ENCODE measurements at places on chromosomes 5 and 9. TPM values are rescaled to one million over a fixed set of nuclear protein-coding genes. Genes with fewer than 3 reads are reported as not detected.

The FGF18 gene
- 2.2 TPM for total RNA-seq

The PCDHB3 gene
- total RNA-seq: 0.83 TPM

The INSL4 gene
- total RNA-seq: not detected

DNA sequence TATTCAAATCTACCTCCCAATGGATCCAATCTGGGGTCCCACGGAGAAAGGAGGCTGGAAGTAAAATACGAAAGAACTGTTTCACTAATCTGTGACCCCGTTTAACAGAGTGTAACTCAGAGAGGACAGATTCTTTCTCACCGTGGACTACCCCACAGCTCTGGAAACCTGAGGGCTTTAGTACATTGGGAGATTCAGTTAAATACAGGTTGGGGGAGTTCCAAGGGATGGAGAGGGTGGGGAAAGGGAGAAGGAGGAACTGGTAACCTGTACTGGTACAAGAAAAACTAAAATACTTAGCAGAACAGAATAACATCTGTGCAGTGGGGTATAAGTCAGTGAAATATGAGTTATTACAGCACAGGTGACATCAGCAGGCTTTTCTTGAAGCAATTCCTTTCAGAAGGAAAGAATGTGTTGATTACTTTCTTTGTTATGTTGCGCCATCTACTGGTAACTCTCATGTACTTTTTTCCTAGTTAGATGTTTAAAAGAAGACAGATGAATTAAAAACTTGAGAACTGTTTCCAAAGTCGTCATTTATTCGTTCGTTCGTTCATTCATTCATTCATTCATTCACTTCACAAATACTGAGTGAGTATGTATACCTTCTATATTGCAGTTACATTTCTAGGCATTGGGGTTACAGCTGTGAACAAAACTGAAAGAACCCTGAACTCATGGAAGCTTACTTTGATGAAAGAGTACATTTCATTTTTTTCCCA, 30.0 kb upstream of the STOM start:
- H3K4me1 ChIP-seq: no peaks in the 10 kb centered on the region
- H3K27ac ChIP-seq: no peak overlapping the region
- DNase-seq: no peak
- H3K4me3 ChIP-seq: no peak overlapping the region
- no peaks in the 10 kb centered on the region for H3K36me3 ChIP-seq

- H3K36me3 ChIP-seq: no peaks in the 10 kb centered on the region
- peak overlapping the region; percentile 33 for H3K27ac ChIP-seq
- H3K4me1 ChIP-seq: no peaks in the 10 kb centered on the region
- DNase-seq: no peak
- H3K4me3 ChIP-seq: no peak overlapping the region
Measured at GRCh38 chr5:124825250-124825982, 79.0 kb upstream of the ZNF608 start.

DNA sequence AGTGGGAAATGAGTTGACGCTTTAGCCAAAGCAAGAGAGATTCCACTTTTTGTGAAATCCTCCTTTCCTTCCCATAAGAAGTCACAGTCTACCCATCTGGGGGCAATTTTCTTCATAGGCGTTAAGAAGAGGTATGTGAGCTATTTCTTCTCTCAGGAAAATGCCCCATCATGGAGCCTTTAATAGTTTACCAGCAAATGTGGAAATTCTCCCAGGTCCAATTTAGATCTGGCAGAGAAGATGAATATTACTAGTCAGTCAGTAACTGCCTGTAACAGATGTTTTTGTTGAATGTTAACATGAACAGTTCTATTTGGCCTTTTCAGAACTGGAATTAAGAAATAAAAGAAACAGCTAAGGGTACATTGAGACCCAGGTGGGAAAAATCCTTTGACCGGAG, 156.4 kb upstream of the RFX3 start:
- no peaks in the 10 kb centered on the region for H3K4me1 ChIP-seq
- H3K27ac ChIP-seq: no peak overlapping the region
- no peak for DNase-seq

DNA sequence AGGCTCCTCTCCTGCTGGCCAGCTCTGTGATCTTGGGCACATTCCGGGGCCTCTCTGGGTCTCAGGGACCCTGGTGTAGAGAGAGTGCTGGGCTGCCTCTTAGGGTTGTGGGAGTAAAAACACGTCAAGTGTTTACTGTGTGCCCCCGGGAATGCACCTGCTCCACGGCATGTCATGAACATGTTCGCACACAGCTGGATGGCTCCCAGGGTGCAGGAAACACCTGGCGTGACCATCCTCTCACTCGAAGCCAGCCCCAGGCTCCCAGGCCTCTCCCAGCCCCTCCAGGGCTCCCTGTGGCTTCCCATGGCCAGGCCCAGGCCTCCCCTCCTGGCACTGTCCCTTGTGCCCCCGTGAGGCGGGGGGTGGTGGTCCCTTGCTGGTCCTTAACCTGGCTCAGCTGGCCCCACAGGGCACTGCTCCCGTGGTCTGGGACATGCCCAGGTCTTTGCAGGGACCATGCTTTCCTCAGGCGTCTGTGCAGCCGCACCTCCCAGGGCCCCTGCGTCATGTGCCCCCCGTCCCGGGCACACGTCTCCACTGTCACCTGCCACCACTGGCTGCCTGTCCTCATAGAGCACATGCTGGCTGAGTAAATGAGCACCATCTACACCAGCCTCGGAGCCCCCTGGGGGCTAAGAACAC, 44.9 kb downstream of the SLC6A3 start:
- no peak overlapping the region for H3K27ac ChIP-seq
- H3K36me3 ChIP-seq: no peaks in the 10 kb centered on the region
- H3K27me3 ChIP-seq: no peaks in the 10 kb centered on the region
- DNase-seq: no peak
- H3K4me3 ChIP-seq: no peak overlapping the region

DNA sequence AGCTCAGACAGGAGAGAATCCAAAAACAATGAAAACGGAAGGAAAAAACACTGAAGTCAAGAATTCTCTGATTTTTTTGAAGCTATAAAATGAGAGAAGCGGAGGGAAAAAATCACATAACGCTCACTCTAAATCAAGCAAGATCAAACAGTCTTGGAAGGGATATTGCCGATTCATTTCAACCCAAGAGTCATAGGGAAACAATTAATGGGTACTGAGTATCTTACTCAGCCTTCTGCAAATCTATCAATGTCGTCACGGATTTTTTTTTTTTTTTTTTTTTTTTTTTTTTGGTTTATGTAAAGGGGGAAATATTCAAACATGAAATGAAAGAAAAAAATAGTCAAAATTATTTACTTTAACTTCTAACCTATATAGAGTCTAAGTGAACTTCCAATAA, 9.5 kb downstream of the MEF2C start:
- H3K36me3 ChIP-seq: no peaks in the 10 kb centered on the region
- H3K4me1 ChIP-seq: no peaks in the 10 kb centered on the region
- no peak for DNase-seq
- no peaks in the 10 kb centered on the region for H3K27me3 ChIP-seq
- H3K4me3 ChIP-seq: no peak overlapping the region

DNA sequence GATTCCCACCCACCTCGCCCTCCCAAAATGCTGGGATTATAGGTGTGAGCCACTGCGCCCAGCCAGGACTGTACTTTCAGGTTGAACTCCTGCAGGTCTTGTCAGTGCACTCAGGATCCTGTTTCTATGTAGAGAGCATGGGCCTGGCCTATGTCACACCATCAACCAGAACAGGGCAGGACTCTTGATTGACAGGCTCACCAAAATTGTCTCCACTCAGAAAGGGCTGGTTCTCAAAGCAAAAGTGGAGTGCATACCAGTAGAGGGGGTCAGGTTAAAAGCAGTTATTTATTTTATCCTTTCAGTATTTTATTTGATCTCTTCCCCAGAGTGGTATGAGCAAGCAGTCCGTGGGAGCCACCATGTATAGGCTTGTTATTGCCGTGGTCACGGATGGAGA, 27.4 kb upstream of the POU4F3 start:
- no peaks in the 10 kb centered on the region for H3K27me3 ChIP-seq
- DNase-seq: no peak
- no peak overlapping the region for H3K4me3 ChIP-seq
- H3K36me3 ChIP-seq: no peaks in the 10 kb centered on the region
- H3K4me1 ChIP-seq: no peaks in the 10 kb centered on the region

- H3K27me3 ChIP-seq: no peaks in the 10 kb centered on the region
- H3K4me3 ChIP-seq: no peak overlapping the region
- no peaks in the 10 kb centered on the region for H3K4me1 ChIP-seq
Measured at GRCh38 chr5:90854169-90854568, 295.6 kb downstream of the ADGRV1 start.

DNA sequence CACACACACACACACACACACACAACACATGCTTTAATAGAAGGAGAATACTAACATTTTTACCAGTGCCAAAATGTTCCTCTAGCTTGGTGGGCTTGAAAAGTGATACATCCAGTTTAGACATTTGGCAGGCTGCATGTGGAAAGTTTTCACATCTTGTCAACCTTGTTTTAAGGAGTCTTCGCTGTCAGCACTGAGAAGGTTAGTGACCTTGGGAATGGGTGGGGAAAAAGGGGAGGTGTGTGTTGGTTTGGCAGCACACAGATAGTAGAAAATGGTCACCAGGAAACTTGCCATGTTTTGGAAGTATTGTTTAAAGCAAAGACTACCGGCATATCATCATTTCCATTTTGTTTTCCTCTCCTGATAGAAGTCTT, 346.5 kb upstream of the ADAMTSL1 start:
- H3K27me3 ChIP-seq: no peaks in the 10 kb centered on the region
- no peaks in the 10 kb centered on the region for H3K4me1 ChIP-seq
- H3K36me3 ChIP-seq: no peaks in the 10 kb centered on the region
- H3K27ac ChIP-seq: no peak overlapping the region

GRCh38 chr5:173296737-173297676, 31.2 kb downstream of the STC2 start:
- no peak overlapping the region for H3K27ac ChIP-seq
- no peak for DNase-seq
- no peaks in the 10 kb centered on the region for H3K27me3 ChIP-seq
- no peak overlapping the region for H3K4me3 ChIP-seq
